HT1080 (cell line): ENCODE measurements at places on chromosomes 11 and 22.

DNA sequence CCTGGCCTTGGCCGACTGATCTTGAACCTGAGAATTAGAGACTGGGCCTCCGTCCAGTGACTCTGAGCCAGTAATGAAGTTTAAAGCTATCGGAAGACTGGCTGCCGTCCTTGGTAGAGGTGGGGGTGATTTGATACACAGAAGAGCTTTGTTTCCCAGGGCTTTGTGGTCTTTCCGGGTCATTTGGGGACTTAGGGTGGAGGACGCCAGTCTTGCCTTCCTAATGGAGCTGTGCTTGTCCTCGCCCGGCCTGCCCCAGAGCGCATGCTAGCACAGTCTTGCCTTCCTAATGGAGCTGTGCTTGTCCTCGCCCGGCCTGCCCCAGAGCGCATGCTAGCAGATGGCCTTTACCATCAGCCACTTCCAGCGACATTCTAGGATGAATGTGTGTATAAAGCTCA lies 65.8 kb downstream of the ST3GAL4 start:
- DNase-seq, result no peak

DNA sequence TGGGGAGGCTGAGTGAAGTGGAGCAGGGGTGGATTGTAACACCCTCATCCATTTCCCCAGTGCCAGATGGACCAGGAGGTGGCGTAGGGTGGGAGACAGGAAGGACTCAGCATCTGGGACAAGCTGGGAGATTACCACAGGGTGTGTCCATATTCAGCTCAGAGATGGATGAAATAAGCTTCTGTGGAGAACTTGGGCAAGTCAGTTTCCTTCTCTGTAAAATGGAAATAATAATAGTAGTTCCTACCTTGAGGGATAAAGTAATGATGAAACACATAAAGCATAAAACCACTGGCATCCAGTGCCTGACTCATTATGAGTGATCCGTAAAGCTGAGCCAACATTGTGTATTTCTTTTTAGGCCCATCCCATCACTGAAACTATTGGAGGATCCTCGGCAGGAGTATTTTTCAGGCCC lies 607 bp upstream of the ROBO4 start:
- DNase-seq, result peak; percentile 98

DNA sequence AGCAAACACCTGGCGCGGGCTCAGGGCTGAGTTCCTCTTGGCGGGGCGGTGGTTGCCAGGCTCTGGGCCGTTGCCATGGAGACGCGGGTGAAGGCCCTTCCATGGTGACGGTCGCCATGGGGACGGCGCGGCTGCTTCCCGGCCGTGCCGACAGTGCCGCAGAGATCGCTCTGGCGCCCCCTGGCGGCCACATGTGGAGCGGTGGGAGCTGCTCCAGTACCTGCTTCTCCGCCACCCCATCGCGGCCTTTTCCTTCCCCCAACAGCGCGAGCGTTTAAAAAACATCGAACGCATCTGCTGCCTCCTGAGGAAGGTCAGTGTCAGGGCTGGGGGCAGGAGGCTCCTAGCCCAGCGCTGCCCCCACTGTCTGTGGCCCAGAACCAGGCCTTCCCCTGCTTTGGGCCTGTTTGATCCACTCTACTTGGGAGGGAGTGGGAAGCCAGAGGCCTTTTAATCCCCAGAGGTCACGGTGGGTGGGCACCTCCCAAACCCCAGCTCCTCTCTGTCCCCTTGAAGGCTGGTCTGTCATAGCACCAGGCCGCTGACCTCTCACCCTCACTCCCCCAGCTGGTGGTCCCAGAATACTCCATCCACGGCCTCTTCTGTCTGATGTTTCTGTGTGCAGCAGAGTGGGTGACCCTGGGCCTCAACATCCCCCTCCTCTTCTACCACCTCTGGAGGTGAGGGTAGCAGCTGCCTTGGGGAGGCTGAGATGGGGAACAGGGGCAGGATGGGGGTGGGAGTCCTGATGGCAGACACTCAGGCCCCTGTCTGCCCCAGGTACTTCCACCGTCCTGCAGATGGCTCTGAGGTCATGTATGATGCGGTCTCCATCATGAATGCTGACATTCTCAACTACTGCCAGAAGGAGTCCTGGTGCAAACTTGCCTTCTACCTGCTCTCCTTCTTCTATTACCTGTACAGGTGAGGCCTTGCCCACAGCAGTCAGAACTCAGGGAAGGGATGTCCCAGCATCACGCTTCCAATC lies 4.8 kb downstream of the CNIH2 start:
- peak; percentile 92 for DNase-seq

- DNase-seq, result peak; percentile 28
Observed at GRCh38 chr22:36673821-36674220, 29.7 kb downstream of the CACNG2 start.

DNA sequence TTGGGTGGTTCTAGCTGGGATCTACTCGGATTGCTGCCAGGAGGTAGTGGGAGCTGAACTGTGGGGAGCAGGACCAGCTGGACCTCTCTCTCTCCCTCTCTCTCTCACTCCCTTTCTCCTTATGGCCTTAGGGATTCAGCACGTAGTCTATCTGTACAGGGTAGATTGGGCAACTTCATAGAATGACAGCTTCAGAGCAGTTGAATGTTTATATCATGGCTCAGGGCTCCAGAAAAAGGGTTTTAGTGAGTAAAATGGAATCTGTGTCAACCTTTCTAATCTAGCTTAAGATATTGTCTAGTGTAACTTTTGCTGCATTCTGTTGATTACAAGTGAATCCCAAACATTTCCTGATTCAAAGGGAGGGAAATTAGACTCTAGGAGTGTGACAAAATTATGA lies 127.7 kb upstream of the PDGFD start:
- DNase-seq, result no peak

DNA sequence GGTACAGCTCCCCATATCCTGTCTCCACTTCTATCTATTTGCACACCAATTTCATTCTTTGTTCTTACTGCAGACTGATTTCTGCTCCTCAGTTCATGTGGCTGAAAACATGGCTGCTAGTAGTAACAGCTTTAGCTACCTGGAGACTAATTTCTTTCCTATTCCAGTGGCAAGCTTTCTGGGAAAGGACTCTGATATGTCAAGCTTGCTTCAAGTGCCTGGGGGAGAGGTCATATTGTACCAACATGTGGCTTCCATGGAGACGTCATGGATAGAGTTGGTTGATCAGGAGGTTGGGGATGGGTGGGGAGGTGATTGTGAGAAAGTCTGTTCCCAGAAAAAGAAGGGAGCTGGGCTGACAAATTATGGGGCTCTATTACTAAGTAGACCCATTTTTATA lies 44.9 kb downstream of the ADM start:
- DNase-seq, result no peak

DNA sequence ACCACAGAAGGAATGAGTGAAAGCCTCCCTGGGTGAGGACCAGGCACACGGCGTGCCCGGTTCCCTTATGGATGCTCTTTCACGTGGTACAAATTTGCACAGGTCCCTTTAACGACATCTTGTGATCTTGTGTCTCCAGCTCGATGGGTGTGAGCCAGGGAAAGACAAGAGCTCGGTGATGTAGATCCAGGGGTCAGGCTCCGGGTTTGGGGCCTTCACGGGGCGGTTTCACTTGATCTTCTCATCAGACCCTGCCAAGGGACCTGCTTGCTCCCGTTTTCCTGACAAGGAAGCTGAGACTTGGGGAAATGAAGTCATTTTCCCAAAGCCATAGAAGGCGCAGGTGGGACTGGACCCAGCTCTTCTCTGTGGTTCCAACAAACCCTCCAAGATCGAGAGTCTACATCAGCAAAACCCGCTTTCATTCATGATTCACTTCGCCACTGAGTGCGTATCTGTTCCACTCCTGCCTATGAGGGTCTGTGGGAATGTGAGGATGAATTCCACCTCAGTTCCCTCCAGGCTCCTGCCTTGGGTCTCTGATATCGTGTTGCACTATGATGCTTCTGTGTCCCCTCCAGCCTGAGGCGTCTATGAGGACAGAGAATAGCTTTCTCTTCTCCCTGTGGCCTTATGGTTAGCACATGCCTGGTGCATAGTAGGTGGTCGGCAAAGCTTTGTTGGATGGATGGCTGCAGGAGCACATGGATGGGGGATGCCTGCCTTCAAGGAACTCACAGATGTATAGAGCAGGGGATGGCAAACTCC lies 45.0 kb upstream of the ANO1 start:
- DNase-seq, result no peak

DNA sequence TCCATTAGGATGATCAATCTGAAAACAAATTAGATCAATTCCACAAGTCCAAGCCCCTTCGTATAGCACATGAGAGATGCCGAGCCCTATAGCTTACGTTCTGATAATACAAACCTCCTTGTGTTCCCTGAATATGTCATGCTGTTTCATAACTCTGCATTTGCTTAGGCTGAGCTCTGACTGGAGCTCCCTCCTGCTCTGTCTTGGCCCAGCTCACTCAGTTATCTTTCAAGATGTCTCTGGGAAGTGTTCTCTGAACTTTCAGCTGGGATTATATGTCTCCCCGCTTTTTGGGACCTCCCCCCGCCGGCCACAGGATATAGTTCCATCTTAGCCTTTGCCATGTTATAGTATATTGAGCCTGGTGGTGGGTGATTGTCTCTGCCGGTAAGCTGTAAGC lies 44.0 kb downstream of the FDX1 start:
- DNase-seq, result no peak

- DNase-seq, result peak; percentile 87
Observed at GRCh38 chr11:23359297-23359696, 499.0 kb upstream of the CCDC179 start.

- DNase-seq, result peak; percentile 80
Observed at GRCh38 chr11:4187055-4187988, 92.7 kb downstream of the RRM1 start.

- no peak for DNase-seq
Observed at GRCh38 chr11:64072871-64073270, 37.1 kb downstream of the FLRT1 start.

DNA sequence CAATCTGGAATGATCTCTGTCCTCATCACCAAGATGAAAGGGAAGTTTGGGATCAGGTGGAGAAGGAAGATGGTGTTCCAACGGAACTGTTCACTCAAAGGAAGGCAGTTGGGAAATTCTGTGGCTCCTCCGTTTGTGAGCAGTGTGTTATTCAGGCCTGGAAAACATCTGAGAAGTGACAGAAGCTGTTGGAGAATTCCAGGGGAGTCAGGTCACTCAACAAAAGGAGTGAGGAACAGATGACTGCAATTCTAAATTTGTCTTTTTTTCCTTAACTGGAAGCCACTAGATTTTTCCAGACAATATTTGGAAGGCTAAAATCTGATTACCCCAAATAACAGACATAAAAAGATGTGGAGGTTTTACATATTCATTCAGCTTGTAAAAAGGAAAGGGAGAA lies 107.8 kb downstream of the CD44 start:
- no peak for DNase-seq

DNA sequence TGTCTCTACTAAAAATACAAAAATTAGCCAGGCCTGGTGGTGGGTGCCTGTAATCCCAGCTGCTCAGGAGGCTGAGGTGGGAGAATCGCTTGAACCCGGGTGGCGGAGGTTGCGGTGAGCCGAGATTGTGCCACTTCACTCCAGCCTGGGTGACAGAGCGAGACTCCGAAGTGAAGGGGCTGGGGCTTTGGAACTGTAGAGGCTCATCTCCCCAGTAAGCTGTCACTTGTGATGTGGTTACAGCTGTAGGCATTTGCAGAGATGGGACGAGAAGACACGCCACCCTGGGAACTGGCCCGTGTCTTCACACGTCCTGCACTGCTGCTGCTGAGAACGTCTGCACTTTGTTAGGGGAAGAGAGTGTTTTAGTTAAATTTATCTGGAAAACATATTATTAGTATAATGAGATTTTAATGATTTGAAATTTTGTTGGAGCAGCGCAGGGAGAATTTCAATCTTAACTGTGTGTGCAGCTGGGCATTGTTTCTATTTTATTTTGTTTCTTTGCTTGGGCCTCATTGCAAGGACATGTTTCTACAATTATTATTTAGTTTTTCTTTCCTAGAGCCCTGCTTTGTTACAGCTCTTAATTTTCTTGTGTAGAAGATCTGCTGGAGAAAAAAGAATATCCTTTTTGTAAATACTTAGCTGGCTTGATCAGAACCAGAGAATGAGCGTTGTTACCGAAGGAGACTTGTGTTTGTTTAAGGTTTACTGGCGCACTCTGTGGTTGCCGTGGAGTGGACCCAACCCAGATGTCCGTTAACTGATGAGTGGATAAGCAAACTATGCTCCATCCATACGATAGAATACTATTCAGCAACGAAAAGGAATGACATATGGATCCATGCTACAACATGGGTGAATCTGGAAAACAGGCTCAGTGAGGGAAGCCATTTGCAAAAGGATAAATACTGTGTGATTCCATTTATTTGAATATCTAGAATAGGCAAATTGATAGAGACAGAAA lies 18.4 kb downstream of the PARVB start:
- no peak for DNase-seq

- DNase-seq, result peak; percentile 76
Observed at GRCh38 chr11:118791111-118791960, at the start of gene DDX6. TSS of gene DDX6 (minus strand) at chr11:118791164. CDS start at chr11:118786251, 4,913 bp downstream.
